ENCODE measurements at places on chromosomes 4 and X. TPM values are rescaled to one million over a fixed set of nuclear protein-coding genes. Genes with fewer than 3 reads are reported as not detected.
A peak's percentile ranks its signal among the peaks of the same experiment; 100 is the strongest.

C4orf51 gene
- polyA plus RNA-seq: not detected

DNA sequence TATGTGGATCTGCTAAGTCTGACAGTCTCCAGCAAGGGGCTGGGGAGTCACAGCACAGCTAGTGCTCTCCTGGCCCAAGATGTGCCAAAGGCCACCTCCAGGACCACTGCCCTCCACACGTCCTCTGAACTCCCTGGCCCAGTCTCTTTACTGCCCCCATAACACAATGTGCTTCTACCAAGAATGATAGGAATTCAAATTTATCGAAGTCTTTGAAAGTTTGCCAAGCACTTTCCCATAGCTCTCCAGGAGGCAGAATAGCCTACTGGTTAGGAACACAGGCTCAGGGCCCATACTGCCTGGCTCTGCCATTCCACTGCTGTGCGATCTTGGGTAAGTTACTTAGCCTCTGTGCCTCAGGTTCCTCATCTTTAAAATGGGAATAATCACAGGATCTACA, 86.7 kb downstream of the NHSL2 start:
- no peak for DNase-seq

TMSB15A gene
- polyA plus RNA-seq: 30.5 TPM

GRCh38 chr4:123555807-123556273, 159.2 kb downstream of the SPRY1 start:
- peak; percentile 8 for DNase-seq

NUDT11 gene
- polyA plus RNA-seq: 12.6 TPM

- DNase-seq: peak; percentile 77
Measured at GRCh38 chr4:1011022-1011665, at the start of gene FGFRL1. FGFRL1 (plus strand) TSS chr4:1011626; CDS start chr4:1012486, 860 bp downstream.

- DNase-seq: no peak
Measured at GRCh38 chrX:143437439-143437838, 79.8 kb downstream of the SPANXN3 start.

GRCh38 chr4:77306496-77306895, 149.5 kb downstream of the CCNG2 start:
- no peak for DNase-seq

DNA sequence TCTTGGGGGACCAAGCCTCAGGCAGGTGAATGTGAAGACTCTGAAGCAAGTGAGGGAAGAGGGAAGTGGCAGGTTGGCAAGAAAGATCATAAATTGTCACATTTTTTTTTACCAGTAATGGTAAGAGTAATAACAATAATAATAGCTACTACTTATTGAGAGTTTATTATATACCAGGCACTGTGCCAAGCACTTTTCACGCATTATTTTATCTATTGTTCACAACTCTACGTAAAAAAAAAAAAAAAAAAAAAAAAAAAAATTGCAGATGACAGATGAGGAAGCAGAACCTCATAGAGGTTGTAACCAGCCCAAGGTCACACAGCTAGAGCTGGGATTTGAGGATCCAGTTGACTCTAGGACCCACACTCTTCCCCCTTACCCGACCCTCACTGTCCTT, 40.9 kb downstream of the TSC22D3 start:
- no peak for DNase-seq

GRCh38 chr4:177119021-177119471, 190.6 kb upstream of the NEIL3 start:
- peak; percentile 54 for DNase-seq

ARHGEF38 gene
- not detected for polyA plus RNA-seq

DNA sequence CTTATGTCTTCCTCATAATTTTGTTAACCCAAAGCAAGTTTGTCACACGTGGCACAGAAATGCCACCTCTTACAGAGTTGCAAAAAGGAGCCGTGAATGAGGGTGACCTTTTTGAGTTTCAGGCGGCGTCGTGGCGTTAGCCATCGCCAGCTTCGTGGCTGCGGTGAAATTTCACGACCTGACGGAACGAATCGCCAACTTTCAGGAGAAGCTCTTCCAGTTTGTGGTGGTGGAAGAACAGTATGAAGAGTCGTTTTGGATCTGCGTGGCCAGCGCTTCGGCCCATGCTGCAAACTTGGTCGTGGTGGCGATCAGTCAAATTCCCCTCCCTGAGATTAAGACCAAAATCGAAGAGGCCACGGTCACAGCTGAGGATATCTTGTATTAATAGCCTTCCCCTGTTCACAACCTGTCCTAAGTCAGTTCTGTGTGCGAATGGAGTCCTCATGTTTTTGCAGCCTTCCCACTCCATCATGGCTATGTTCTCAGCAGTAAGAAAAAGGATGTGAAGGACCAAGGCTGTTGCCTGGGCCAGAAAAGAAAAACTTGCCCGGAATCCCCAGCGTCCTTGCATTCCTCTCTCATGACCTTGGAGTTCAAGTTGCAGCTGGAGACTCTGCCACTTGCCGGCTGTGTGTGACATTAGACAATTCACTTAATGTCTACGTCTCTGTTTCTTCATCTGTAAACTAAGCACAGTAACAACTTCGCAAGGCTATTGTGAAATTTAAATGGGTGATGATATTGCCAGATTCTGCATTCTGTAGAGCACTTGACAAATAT, 11.9 kb downstream of the CLRN2 start:
- no peak for DNase-seq

MTM1 gene
- 2.1 TPM for polyA plus RNA-seq

GRCh38 chr4:53100501-53101190, 238.5 kb downstream of the RASL11B start:
- peak; percentile 75 for DNase-seq

FGG gene
- not detected for polyA plus RNA-seq

GRCh38 chr4:75891611-75892010, 10.6 kb downstream of the PPEF2 start:
- DNase-seq: no peak

- DNase-seq: peak; percentile 95
Measured at GRCh38 chrX:2707334-2707760, 16.3 kb downstream of the CD99 start.

GRCh38 chrX:114065577-114066223, 518.2 kb upstream of the HTR2C start:
- DNase-seq: no peak

DNA sequence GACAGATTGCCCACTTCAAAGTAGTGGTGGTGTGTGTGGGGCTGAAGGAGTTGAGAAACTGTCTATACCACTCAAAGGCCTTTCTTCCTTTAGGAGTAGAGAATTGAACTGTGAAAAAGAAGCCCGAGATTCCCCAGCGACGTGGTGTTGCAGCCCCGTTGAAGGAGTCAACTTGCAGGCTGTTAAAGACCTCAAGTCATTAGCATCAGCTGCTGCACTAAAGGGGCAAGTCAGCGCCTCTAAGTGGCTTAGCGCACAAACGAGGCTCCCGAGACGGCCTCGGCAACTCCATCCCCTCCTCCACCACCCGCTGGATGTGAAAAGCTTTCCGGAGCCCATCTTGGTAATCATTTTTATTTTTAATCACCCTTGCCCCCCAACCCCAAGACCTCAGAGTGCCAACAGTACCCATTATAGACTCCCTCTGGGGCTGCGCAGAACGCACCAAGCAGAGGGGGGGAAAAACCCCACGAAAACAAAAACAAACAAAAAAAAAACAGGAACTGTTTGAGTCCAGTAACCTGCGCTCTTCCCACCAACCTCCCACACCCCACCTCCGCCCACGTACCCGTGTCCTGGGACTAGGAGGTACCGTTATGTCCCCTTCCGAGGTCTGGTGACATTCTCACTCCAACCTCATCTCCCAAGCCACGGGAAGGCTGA, 913 bp upstream of the PRDM8 start:
- DNase-seq: peak; percentile 35

GDI1 gene
- polyA plus RNA-seq: 331 TPM

DNA sequence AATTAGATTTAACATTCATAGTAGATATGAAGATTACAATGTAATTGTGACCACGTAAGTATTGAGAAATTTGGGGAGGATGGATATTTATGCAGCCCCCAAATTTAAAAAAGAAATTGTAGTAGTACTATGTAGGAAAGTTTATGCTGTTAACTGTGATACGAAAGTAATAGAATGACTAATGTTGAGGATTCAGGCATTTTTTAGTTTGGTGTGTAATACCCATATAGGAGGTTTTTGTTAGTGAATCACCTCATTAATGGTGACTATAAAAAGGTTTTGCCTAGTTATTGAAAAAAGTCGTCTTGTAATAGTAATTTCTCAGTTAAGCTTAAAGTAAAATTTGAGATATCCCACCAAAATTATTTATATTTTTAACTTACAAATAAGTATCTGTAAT, 67.2 kb downstream of the SMARCAD1 start:
- peak; percentile 71 for DNase-seq

DNA sequence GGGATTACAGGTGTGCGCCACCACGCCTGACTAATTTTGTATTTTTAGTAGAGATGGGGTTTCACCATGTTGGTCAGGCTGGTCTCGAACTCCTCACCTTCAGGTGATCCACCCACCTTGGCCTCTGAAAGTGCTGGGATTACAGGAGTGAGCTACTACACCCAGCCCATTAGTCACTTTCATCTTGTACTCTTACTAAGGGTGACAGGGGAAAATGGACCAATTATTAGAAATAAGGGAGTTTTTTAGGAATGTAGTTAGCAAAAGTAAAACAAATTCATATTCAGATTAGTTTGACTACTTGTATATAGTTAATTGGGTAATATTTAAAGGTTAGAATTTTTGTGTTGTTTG, 26.1 kb downstream of the SMARCA5 start:
- DNase-seq: no peak

- peak; percentile 31 for DNase-seq
Measured at GRCh38 chr4:113977526-113977855, 2.0 kb downstream of the ARSJ start.

PIR gene
- polyA plus RNA-seq: 8.7 TPM

DNA sequence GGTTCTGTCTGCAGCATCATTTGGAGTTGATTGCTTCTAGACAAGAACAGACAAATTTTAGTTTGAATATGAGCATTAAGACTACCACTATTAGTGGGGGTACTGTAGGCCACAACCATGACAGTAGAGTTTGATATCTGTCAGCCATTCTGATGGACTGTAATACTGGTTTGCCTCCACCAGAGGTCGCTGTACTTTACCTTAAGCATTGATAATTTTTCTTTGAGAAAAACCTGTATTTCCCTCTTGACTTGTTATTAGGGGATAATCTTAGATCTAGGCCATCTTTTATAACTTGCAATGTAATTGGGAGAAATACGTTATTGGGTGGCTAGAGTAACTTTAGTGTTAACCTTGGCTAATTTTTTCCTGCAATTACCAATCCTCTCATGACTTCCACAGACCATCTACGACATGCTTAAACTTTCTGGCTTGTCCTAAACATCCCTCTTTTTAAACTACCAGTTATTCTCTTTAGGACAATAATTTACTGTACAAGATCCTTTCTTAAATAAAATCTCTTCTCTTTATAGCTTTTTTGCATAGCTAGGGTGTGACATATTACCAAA, 562.4 kb downstream of the MAGEB5 start:
- DNase-seq: no peak

DNA sequence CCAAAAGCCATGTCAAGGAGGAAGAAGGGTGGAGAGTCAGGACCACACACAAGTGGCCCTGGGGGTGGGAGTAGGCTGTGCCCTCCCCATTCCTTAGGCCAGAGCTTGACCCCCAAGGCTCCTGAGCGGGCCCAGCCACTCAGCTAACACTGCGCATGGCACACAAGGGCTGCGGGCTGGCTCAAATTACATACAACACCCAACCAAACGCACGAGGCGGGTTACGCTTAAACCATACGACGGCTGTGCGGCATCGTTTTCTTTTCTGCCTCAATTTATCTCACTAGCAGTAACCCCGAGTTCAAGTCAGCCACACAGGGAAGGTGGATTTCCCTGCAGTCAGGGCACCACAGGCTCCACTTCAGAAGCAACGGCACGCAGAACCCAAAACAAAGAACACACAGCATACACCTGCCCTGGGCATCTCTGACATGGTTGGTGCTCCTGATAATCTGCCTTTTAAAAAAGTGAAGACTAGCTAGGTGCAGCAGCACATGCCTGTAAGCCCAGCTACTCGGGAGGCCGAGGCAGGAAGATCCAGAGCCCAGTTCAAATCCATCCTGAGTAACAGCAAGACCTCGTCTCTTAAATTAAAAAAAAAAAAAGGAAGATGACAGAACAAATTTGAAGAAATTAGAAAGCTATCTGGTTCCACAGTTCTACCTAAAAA, 2.9 kb downstream of the GAK start:
- DNase-seq: no peak

CD38 gene
- not detected for polyA plus RNA-seq

DNA sequence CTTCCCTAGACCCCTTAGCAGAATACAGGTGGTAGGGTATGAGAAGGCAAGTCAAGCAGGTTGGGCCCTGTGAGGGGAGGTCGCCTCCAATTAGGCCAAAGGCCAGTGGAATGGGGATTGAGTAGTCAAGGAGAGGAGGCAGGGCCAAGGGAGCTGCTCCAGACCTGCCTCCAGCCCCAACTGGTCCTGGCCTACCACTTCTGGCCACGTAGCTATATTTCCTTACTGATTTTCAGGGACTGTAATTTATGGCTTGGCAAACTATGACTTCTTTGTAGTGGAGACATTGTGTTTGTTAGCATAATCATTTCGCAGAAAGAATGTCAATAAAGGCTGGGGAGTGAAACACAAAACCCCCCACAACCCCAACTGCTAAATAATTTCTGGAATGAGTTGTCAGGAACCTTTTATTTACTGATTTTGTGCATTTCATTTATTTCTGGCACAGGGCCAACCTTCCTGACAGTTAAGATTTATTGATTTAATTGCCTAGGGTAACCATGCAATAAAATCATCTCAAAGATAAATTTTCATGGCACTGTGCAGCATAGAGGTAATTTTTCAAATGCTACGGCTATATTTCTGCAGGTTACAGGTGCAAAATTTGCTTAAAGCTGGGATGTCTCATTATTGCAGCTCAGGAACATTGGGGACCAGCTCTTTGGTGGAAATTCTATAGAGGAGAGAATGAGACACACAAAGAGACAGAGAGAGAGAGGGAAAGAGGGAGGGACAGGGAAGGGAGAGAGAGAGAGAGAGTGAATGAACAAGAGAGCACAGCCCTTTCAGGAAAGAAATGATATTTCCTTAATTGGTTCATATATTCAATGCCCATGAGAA, 494.9 kb downstream of the IDS start:
- no peak for DNase-seq

All from IMR-90 (cell line).